ENCODE measurements at places on chromosomes 3 and 15.
A peak's percentile ranks its signal among the peaks of the same experiment; 100 is the strongest.

DNA sequence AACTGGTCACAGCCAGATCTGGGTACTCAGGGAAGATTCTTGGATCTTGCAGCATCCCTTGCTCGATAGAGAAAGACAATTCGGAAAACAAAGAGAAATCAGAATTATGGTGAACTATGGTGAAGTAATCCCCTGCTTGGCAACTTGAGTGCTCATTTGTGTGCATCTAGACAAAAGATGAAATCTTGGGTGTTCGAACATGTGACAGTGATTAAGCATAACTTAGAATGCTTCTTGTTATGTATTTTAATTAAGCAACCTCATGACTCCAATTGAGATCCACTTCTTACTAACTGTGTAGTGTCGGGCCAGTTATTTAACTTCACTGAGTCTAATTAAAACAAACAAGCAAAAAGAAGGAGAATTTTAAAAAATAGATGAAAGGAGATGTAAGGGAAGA, 56.5 kb downstream of the ZNF385D start:
- no peak for ATAC-seq

- no peak for ATAC-seq
Measured at GRCh38 chr3:3573341-3573740, 225.9 kb upstream of the LRRN1 start.

GRCh38 chr3:192652727-192653126, 74.6 kb downstream of the FGF12 start:
- ATAC-seq: no peak

DNA sequence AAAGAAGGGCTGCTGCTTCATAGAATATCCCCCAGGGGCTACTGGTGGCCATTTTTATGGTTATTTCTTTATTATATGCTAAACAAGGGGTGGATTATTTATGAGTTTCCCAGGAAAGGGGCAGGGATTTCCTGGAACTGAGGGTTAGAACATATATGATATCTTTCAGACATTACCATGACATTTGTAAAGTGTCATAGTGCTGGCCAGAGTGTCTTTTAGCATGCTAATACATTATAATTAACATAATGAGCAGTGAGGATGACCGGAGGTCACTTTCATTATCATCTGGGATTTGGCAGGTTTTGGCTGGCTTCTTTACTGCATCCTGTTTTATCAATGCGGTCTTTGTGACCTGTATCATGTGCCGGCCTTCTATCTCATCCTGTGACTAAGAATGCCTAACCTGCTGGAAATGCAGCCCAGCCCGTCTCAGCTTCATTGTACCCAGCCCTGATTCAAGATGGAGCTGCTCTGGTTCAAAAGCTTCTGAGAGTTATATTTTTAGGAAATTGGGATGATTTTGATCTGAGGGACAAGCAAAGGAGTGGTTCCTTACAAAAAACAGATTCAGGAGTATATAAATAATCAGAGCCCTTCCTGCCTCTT, 9.1 kb upstream of the ZBTB20 start:
- ATAC-seq: no peak

- ATAC-seq: no peak
Measured at GRCh38 chr3:139234491-139234890, 109.3 kb upstream of the MRPS22 start.

DNA sequence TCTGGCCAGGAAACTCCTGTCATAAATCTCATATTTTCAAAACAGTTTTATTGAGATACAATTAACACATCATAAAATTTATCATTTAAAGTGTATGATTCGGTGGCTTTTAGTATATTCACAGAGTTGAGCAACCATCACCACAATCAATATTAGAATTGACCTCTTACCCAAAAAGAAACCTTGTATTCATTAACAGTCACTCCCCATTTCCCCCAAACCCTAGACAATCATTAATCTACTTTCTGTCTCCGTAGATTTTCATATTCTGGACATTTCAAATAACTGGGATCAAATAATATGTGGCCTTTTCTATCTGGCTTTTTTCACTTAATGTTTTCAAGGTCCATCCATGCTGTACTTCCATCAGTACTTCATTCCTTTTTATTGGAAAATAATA, 145.7 kb upstream of the RORA start:
- ATAC-seq: no peak

DNA sequence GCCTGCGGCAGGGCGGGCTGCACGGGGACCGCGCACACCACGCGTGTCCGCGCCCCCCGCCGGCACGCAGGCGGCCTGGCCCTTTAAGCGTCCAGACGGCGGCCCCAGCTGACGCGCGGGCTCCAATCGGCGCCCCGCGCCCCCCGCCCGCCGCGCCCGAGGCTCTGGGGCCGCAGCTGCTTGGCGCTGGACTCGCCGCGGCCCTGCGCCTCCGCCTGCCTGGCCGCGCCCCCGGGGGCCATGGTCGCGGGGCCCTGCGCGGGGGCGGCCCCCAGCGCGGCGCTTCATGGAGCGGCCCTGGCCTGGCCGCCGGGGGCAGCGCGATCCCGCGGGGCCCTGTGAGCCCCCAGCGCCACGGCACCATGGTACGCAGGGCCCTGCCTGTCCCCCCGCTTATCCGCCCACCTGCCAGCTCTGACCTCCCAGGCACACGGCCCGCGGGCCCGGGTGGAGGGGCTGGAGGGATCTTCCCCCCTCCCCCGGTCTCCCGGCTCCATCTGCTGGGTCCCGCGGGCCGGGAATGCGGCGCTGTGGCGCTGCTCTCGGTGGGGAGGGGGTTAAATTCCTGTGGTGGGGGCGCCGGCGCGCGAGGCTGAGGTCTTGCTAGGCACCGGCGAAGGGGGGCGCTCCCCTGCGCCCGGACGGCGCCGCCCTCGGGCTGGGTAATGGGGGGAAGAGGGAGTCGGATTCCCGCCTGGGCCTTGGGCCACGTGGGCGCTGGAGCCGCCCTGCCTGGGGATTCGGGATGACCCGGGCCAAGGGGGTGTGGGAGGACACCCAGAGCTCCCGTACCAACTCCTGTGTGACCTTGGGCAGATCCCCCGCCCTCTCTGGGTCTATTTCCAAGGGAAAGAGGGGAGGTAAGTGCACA, 1.1 kb downstream of the ZBTB47 start:
- peak; percentile 61 for ATAC-seq

- ATAC-seq: no peak
Measured at GRCh38 chr15:83278191-83278590, 6.3 kb downstream of the BNC1 start.

GRCh38 chr3:177471733-177472480, 274.6 kb upstream of the TBL1XR1 start:
- ATAC-seq: no peak

DNA sequence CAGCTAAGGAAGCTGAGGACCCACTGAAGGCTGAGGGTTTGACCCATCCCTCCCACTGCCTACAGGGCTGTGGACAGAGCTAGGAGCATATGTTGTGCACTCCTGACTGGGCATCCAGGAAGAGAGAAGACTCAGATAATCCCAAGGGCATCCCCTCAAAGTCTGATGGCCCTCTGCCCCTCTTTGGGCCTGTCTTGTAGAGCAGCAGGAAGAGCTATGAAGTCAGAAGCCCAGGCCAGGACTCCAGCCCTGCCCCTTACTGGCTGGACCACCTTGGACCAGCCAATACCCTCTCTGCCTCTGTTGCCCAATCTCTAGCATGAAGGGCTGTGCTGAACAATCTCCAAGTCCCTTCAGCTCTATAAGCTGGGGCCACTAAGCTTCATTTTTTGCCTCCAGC, 210.8 kb downstream of the RPLP1 start:
- ATAC-seq: no peak

DNA sequence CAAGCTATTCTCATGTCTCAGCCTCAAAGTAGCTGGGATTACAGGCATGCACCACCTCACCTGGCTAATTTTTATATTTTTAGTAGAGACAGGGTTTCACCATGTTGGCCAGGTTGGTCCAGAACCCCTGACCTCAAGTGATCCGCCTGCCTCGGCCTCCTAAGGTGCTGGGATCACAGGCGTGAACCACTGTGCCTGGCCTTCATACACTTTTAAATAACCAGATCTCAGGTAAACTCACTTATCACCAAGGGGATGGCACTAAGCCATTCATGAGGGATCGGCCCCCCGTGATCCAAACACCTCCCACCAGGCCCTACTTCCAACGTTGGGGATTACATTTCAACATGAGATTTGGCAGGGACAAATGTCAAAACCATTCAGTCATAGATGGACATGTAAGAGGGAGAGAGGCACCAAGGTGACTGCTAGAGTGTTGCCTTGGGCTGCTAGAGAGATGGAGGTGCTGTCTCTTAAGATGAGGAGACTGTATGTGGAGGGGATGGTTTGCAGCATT, 13.3 kb upstream of the DOCK3 start:
- ATAC-seq: no peak

DNA sequence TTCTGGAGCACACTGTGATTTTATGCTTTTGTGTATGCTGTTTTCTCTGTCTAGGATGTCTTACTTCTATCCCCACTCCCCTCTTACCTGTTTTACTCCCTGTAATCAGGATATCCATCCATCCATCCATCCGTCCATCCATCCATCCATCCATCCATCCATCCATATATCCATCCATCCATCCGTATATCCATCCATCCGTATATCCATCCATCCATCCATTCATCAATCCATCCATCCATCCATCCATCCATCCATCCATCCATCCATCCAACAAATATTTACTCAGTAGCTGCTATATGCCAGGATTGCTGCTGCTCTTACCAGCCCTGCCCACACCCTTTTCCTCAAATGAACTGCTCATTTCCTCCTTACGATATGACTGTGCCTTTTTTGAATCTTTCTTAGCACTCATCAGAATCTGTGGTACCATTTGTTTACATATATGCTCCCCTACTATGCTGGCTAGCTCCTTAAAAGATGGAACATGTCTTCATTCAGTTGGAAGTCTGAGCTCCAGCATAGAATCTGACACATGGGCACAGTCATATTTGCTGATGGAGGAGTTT, 35.2 kb downstream of the USP13 start:
- peak; percentile 77 for ATAC-seq

GRCh38 chr3:16801698-16802097, 83.1 kb upstream of the PLCL2 start:
- peak; percentile 23 for ATAC-seq

DNA sequence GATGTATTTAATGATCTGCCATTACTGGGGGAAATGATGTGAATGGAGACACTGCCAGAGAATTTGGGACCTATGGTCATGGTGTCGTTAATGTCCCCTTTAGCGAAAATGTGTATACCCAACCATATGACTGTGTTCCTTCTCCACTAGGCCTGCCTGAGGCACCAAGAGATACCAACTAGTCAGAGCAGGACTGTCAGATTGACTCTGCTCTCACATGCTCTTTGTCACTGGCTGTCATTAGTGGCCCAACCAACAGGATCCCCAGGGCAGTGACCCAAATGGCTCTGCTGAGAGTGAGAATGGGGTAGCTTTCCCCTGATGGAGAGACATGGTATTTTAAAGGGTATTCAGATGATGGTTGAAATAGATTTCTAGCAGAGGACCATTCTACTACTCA, 2.8 kb downstream of the TAGLN3 start:
- peak; percentile 55 for ATAC-seq

DNA sequence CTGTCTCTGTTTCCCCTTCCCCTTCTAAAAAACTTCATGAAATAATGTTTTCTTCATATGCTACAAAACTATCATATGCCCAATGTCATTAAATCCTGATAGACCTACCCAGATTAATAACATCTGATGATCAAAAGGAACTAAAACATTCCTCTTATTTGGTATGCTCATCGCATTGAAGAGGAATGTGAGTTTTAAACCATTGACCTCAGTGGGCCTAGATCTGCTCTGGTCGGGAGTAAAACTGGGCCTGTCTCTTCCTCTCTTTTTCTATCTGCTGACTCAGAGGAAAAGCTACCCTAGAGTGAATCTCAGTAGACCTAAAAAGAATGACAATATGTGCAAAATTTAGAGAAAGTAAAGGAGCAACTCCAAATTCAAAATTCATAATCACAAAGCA, 275.8 kb downstream of the SATB1 start:
- no peak for ATAC-seq

DNA sequence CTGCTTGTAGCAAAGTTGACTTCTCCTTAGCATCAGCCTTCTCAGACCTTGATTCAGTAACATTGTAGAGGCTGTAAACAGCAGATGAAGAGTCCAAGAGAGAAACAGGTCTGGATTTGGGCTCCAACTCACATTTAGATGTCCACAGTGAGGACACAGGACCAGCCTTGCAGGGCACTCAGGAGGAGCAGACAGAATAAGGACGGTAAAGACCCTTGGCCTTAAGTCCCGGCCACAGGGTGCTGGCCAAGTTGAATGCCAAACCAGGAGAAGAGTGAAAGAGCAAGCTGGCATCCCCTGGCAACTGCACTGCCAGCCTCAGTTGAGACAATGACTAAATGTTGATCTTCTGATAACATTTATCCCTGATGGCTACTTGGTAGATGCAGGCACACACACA, 136.3 kb downstream of the LRRK1 start:
- ATAC-seq: no peak

Data from activated T-helper 17 cell treated with anti-CD3 and anti-CD28 coated beads, Interleukin-2, amount 50 U/mL, for 72 hours (primary cell).